ENCODE measurements at places on chromosomes 16 and 17. TPM values are rescaled to one million over a fixed set of nuclear protein-coding genes. Genes with fewer than 3 reads are reported as not detected.

GRCh38 chr17:6079155-6079888 is 9.1 kb downstream of the WSCD1 start:
- no peak for DNase-seq
- no peaks in the 10 kb centered on the region for H3K36me3 ChIP-seq
- no peak overlapping the region for H3K4me3 ChIP-seq
- no peaks in the 10 kb centered on the region for H3K27me3 ChIP-seq

GRCh38 chr16:4506450-4506849 is 30.3 kb downstream of the HMOX2 start:
- no peaks in the 10 kb centered on the region for H3K27me3 ChIP-seq
- no peak overlapping the region for H3K4me3 ChIP-seq
- peaks cover 8% of the 10 kb centered on the region for H3K4me1 ChIP-seq
- DNase-seq = peak; percentile 82
- H3K27ac ChIP-seq = no peak overlapping the region

GRCh38 chr17:18976201-18976600 is 24.2 kb downstream of the SLC5A10 start:
- no peak overlapping the region for H3K4me3 ChIP-seq
- no peak overlapping the region for H3K27ac ChIP-seq
- H3K4me1 ChIP-seq = peaks cover 4% of the 10 kb centered on the region
- DNase-seq = no peak
- H3K36me3 ChIP-seq = peaks cover 45% of the 10 kb centered on the region

DNA sequence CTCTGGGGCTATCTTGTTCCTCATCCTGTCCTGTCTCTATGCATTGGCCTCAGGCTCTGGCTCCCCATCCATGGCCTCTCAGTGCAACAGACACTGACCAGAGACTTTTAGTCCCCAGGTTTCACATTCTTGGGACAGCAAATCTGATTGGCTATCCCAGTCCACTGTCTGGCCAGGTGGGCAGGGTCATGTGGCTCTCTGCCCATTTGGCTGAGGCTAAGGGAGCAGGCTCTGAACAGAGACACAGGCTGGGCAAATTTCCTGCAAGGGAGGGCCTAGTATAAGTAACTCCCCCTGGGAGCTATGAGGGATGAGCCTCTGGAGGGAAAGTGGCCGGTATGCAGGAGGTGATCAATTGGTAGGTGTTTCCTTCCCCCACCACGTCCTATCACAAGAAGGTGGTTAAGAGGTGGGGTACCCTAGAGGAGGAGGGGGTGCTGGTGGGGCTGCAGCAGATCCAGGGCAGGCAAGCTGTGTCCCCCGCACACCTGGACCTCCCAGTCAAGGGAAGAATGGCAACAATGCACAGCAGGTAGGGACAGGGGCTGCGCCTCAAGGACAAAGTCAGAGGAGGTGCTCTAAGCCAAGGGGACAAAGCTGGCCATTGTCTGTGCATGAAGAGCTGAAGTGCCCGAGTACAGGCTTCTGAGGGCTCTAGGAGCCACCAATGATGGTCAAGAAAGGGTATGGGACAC is 13.2 kb downstream of the XYLT2 start:
- no peak overlapping the region for H3K4me3 ChIP-seq
- H3K4me1 ChIP-seq = peaks cover 4% of the 10 kb centered on the region
- H3K27ac ChIP-seq = no peak overlapping the region
- DNase-seq = no peak

DNA sequence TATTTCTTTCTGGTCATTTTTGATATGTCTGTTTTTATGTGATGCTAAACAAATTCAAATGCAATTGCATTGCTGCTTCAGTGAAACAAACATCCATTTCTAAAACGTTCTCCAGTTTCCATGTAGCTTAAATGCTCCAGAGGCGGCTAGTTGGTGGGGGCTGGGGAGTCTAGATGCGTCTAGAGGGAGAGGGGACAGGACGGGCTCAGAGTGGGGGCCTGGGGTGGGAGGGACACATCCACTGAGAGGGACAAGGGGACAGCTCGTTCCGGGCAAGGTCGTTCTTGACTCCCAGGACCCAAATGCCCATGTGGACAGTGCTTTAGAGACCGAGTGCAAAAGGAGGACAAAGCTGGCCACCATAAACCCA is 102.3 kb downstream of the FOXL1 start:
- H3K27ac ChIP-seq = peak overlapping the region; percentile 61
- H3K27me3 ChIP-seq = no peaks in the 10 kb centered on the region
- H3K36me3 ChIP-seq = no peaks in the 10 kb centered on the region
- H3K4me1 ChIP-seq = peaks cover 8% of the 10 kb centered on the region
- no peak overlapping the region for H3K4me3 ChIP-seq

- no peaks in the 10 kb centered on the region for H3K4me1 ChIP-seq
- H3K27me3 ChIP-seq = peaks cover 84% of the 10 kb centered on the region
- H3K4me3 ChIP-seq = no peak overlapping the region
- no peak overlapping the region for H3K27ac ChIP-seq
These were observed 103.0 kb downstream of the RAB11FIP4 start for GRCh38 chr17:31494259-31495021.

GRCh38 chr17:76407509-76407908 is 23.1 kb downstream of the SPHK1 start:
- no peak for DNase-seq
- H3K4me3 ChIP-seq = no peak overlapping the region
- H3K36me3 ChIP-seq = peaks cover 22% of the 10 kb centered on the region

GRCh38 chr17:82129095-82129494 is 31.1 kb upstream of the FASN start:
- H3K4me3 ChIP-seq = no peak overlapping the region
- H3K36me3 ChIP-seq = peaks cover 7% of the 10 kb centered on the region
- H3K27me3 ChIP-seq = no peaks in the 10 kb centered on the region
- no peaks in the 10 kb centered on the region for H3K4me1 ChIP-seq
- DNase-seq = no peak

- peaks cover 2% of the 10 kb centered on the region for H3K36me3 ChIP-seq
- H3K27me3 ChIP-seq = no peaks in the 10 kb centered on the region
- DNase-seq = no peak
- H3K4me3 ChIP-seq = no peak overlapping the region
These were observed 2.7 kb downstream of the ENKD1 start for GRCh38 chr16:67663877-67664222.

DNA sequence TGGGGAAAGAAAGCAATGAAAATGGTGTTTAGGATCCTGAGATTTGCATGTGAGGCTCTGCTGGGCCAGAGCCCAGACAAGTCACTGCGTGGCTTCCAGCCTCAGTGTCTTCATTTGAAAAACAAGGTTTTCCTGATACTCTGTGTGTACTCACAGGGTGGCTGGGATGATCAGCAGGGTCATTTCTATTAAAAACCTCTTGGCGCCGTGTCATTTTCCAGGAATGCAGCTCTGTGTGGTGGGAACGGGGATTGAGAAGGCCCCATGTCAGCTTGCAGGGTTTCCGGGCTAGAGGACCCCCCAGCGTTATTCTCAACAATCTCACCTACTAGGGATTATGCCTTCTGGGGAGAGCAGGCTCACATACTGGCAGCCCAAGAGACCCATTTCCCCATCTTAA is 73.5 kb downstream of the FOXL1 start:
- DNase-seq = no peak
- H3K4me1 ChIP-seq = no peaks in the 10 kb centered on the region
- H3K4me3 ChIP-seq = no peak overlapping the region
- H3K27ac ChIP-seq = no peak overlapping the region
- H3K27me3 ChIP-seq = no peaks in the 10 kb centered on the region
- no peaks in the 10 kb centered on the region for H3K36me3 ChIP-seq

- H3K36me3 ChIP-seq = no peaks in the 10 kb centered on the region
- H3K4me1 ChIP-seq = peaks cover 14% of the 10 kb centered on the region
- no peak overlapping the region for H3K4me3 ChIP-seq
- H3K27me3 ChIP-seq = no peaks in the 10 kb centered on the region
- DNase-seq = no peak
- no peak overlapping the region for H3K27ac ChIP-seq
These were observed 1.6 kb upstream of the N4BP1 start for GRCh38 chr16:48611329-48612137.

DNA sequence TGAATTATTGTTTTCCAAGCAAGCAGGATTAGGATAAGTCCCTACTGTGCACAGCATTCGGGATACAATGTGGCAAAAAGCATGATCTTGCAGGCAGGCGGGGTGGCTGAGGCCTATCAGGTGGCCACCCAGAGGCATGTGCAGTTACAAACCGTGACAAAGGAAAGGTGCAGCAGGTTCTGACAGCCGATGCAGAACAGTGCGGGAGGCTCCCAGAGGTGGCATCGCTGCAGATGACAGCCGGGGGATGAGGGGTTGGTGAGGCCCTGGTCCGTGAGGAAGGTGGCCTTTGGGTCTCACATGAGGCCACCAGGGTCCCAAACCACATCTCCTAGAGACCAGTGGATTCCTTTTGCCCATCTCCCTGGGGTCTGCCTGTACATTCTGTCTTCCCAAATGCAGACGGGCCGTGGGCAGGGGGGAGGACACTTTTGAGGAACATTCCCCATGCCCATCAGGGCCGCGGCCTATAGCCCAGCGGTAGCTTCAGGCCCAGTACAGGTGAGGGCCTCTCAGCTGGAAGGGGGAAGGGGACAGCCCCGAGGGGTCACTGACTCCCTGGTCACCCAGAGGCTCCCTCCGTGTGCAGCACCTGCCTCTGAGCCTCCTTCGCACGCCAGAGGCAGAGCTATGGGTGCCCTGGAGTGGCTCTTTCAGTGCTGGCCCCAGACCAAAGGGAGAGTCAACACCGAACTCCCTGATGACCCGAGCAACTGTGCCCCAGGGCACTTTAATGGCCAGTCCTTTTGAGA is 85.1 kb downstream of the SOCS1 start:
- no peaks in the 10 kb centered on the region for H3K27me3 ChIP-seq
- H3K4me1 ChIP-seq = peaks cover 3% of the 10 kb centered on the region
- DNase-seq = no peak
- H3K36me3 ChIP-seq = peaks cover 21% of the 10 kb centered on the region
- H3K4me3 ChIP-seq = no peak overlapping the region

DNA sequence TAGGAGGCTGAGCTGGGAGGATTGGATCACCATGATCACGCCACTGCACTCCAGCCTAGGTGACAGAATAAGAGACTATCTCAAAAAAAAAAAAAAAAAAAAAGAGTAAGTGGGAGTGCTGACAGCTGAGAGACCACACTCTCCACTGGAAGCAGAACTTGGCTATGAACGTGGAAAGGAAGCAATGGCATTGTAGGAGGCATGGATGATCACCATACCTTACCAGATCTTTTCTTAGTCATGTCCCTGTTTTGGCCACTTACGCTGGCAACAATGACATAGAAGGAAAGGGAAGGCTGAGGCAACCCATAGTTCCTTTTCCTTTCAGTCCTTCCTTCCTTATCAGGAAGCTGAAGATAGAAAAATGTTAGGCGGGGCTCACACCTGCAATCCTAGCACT is 3.7 kb upstream of the ATP1B2 start:
- no peak overlapping the region for H3K4me3 ChIP-seq
- H3K27me3 ChIP-seq = peaks cover 27% of the 10 kb centered on the region
- no peak for DNase-seq
- H3K36me3 ChIP-seq = no peaks in the 10 kb centered on the region

- no peak for DNase-seq
- no peaks in the 10 kb centered on the region for H3K4me1 ChIP-seq
- no peak overlapping the region for H3K27ac ChIP-seq
- no peaks in the 10 kb centered on the region for H3K27me3 ChIP-seq
- no peaks in the 10 kb centered on the region for H3K36me3 ChIP-seq
These were observed 35.8 kb downstream of the CACNG3 start for GRCh38 chr16:24291932-24292331.

DNA sequence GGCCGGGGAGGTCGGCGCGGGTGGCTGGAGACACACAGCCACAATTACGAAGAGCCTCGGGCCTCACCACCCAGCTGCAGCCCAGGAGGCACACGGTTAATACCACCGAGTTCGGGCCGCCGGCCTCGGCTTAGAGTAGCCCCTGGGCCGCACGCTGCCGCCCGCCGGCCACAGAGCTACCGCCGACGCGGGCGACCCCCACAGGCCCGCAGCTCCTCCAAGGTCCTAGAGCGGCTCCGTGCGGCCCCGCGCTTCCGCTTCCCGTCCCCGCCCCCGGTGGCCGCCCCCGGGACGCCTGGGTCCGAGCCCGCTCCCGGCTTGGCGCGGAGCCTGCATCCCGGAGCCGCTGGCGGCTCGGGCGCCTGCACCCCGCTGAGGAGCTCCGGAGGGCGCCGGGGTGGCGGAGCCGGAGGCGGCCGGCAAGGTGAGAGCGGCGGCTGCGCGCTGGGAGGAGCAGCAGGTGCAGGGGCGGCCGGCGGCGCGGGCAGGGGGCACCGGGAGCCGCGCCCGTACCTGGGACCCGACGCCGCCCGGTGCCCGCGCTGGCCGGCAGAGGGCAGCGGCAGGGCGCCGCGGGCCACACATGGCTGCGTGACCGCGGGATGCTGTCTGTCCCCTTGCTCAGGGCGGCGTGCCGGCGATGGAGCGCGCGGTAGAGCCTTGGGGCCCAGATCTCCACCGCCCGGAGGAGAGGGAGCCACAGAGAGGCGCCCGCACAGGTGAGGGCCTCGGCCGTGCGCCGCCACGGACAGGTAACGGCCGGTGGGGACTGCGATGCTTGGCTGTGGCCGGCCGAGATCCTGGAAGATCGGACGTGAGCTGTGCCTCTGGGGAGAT is at the start of gene ZNF48:
ZNF48 (plus strand) TSS at position 266 of the 837 bp plus-strand sequence; CDS start at position 641, 375 bp downstream.
- peaks cover 12% of the 10 kb centered on the region for H3K36me3 ChIP-seq
- peak within 1 kb of the TSS; percentile 95 for H3K4me3 ChIP-seq
- peak; percentile 90 for DNase-seq
- H3K27me3 ChIP-seq = no peaks in the 10 kb centered on the region
- H3K4me1 ChIP-seq = peaks cover 10% of the 10 kb centered on the region

DNA sequence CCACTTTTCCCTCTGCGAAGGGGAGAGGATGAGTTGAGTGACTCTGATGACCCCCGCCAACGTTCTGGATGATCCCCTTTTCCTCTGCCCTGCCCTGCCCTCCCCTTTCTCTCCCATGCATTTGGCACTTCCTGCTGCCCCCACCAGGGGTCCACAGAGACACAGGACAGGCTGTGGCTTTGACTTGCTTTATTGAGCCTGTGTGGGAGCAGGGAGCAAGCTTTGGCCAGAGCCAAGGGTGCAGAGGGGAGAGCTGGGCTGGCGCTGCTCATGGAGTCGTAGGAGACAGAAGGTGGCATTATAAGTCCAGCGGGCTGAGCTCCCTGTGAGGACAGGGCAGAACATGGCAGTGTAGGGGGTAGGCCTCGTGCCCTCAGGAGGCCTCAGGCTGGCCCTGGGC is 1.6 kb downstream of the PPY start:
- no peak overlapping the region for H3K4me3 ChIP-seq
- H3K4me1 ChIP-seq = no peaks in the 10 kb centered on the region
- peak; percentile 35 for DNase-seq
- peaks cover 36% of the 10 kb centered on the region for H3K27me3 ChIP-seq
- H3K36me3 ChIP-seq = no peaks in the 10 kb centered on the region
- no peak overlapping the region for H3K27ac ChIP-seq

DNA sequence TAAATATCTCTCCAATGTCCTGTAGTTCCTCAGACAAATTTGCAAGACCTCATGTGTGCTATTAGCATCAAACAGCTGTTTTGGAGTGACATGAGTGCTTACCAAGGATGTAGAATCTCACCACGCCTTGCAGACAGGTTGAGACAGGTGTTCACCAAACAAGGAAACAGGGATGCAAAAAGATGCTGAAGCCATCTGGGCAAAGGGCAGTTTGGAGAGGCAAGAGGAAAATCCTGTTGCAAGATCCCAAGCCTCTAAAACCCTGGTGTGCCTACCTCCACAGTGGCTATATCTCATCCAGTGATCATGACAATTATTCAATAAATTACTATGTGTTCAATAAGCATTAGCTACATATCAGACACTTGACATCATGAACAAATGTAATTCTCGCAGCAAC is 373.7 kb downstream of the SOX9 start:
- H3K4me1 ChIP-seq = no peaks in the 10 kb centered on the region
- no peak overlapping the region for H3K27ac ChIP-seq
- no peak overlapping the region for H3K4me3 ChIP-seq

NEK8 gene
- 4.6 TPM for polyA plus RNA-seq

CX3CL1 gene
- 0.89 TPM for polyA plus RNA-seq

RASD1 gene
- polyA plus RNA-seq = 1.4 TPM

FOXC2 gene
- 9.2 TPM for polyA plus RNA-seq

HS3ST3A1 gene
- 8.8 TPM for polyA plus RNA-seq

CCT6B gene
- polyA plus RNA-seq = 0.72 TPM

APOBR gene
- polyA plus RNA-seq = not detected

NACA2 gene
- polyA plus RNA-seq = not detected
